ENCODE measurements at places on chromosomes 6 and 20.
A peak's percentile ranks its signal among the peaks of the same experiment; 100 is the strongest.

- no peak for DNase-seq
Observed at GRCh38 chr6:110815015-110815410, 256 bp downstream of the CDK19 start.

DNA sequence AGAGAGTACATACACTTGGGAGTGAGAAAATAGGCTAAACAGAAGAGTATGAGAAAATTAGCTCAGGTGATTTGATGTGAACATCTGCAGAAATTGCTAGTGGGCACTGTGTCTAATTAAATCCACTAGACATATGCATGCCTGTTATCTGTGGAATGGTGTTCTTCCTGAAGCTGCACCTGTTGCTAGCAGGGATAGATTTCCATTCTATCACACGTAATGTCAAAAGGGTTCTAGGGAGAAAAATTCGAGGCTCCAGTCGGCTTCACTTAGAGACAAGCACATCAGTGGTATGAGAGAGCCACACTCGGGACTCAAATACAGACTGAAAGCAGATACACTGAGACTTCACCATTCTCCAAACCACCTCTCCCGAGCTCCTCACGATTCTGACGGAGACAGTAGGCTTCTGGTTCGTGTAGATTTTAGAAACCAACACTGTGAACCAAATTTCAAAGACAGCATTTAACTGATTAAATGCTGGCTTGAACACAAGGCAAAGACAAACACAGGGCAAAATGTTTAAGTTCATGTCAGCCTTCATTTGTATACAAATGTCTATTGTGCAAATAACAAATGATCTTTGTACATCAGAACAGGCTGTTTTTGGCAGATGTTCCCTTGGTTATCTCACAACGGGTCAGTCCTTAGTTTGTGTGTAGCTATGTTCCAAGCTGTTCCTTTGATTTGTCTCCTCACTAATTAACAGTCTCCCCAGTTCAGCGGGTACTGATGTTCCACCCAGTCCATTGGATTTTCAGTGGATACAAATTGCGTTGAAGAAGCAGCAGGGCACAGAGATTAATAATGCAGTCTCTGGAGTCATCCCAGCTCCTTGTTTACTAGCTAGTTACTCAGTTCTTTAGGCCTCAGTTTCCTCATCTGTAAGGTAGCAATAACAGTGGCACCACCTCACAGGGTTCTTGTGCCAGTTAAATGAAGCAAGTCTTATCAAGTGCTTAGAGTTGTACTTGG lies 131.0 kb upstream of the IFNGR1 start:
- DNase-seq: no peak

GRCh38 chr20:40168981-40169620 lies 519.9 kb downstream of the MAFB start:
- DNase-seq: no peak

DNA sequence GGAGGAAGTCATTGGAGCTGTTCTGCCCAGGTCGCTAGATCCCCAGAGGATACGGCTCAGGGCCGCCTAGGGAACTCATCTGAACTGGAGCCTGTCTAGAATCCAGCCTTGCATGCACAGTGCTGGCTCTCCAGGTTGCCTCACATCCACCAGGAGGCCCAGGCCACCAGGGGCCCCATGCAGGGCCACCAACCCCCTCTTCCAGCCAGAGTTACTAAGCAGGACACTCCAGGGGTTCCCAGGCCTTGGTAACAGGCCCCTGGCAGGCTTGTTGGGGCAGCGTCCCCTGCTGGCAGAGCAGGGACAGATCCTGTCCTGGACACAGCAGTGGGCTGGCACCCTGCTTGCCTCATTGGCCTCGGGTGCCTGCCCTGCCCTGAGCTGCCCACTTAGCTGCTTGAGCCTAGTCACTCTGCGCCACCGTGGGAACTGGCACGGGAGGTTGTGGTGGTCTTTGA lies 35.3 kb downstream of the EFCAB8 start:
- peak; percentile 66 for DNase-seq

DNA sequence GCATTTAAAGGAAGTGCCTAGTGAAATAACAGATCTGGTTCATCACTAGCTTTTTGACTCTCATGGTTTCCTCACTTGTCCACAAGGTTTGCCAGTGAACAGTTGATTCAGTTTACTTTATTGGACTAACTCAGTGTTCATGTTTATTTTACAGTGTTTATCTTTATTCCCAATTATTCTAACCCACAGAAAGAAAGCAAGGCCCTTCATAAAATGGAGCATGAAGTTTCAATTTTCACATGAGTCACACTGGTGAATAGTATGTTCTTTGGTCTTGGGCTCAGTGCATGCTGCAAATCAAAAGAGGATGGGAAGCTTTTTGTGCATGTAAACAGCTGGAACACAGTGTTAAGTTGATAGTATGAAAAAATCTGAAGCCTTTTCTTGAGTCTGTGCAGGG lies 217.6 kb upstream of the HDDC2 start:
- no peak for DNase-seq

GRCh38 chr20:44489931-44490330 lies 14.3 kb downstream of the TTPAL start:
- no peak for DNase-seq

- DNase-seq: no peak
Observed at GRCh38 chr6:38688579-38689087, 14.3 kb downstream of the GLO1 start.
